ENCODE measurements at places on chromosomes 2 and 18.

GRCh38 chr2:13114391-13114790 lies 397.7 kb downstream of the TRIB2 start:
- DNase-seq = peak; percentile 3

- no peak for DNase-seq
These were observed 19.2 kb downstream of the ATOH8 start for GRCh38 chr2:85772841-85773491.

GRCh38 chr2:216017365-216017764 lies 4.0 kb upstream of the MREG start:
- DNase-seq = no peak

GRCh38 chr18:60082790-60083189 lies 183.0 kb downstream of the PMAIP1 start:
- no peak for DNase-seq

DNA sequence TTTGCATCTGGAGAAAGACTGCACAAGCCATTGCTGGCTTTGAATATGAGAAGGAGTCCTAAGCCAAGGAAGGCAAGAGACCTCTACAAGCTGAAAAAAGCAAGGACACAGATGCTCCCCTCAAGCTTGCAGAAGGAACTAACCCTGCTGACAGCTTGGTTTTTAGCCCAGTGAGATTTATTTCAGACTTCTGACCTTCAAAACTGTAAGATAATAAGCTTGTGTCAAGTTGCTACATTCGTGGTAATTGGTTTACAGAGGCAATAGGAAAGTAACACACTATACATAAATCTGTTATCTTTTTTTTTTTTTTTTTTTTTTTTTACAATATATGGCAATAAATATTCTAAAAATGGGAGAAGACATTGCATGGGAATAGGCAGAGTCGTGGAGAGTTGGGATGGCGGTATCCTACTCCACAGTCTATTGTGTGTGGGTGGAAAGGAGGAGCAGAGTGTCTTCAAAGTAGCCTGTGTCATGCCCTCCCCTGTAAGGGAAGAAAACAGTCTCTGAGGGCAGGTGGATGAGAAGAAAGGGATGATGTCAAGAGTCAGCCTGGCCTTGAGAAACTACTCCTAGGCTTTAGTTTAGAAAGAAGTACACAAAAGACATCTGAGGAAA lies 196.9 kb downstream of the THSD7B start:
- no peak for DNase-seq

GRCh38 chr2:176514805-176515500 lies 245.7 kb downstream of the MTX2 start:
- no peak for DNase-seq

DNA sequence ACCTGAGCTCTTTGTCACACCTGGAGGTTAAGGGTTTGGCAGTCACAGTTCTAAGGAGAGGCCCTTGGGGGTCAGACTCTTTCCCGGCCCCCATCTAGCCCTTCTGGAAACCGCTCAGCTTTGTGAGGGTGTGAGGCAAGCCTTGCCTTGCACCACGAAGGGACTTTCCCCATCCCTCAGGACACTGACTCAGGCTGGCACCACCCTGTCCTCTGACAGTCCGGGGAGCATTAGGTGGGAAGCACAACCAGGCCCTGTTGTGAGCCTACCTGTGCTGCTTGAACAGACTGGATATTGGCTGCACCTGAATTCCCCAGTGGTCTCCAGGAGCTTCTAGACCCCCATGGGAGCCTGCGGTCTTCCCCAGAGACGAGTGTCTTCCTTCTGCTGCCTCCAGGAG lies 47.0 kb upstream of the GBX2 start:
- no peak for DNase-seq

GRCh38 chr2:8414946-8415879 lies 266.6 kb upstream of the ID2 start:
- DNase-seq = no peak

DNA sequence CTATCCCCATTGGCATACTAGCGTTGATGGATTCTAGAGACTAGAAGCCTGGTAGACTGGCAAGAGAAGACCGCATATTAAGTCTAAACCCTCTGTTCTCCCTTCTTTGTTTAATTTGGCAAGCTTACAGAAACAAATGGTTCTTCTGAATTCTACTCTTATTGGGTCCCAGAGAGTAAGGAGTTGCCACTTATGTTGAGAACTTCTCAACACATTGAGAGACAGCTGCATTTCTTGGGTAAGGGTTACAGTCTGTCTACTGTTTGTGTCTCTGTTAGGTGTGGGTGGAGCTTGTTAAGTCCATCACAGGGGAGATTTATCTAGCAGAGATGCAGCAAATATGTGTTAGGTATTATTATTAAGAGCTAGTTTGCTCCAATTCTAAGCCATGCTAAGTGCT lies 435.8 kb upstream of the MEIS1 start:
- no peak for DNase-seq

- no peak for DNase-seq
These were observed 2.0 kb downstream of the VAMP8 start for GRCh38 chr2:85579266-85579935.

DNA sequence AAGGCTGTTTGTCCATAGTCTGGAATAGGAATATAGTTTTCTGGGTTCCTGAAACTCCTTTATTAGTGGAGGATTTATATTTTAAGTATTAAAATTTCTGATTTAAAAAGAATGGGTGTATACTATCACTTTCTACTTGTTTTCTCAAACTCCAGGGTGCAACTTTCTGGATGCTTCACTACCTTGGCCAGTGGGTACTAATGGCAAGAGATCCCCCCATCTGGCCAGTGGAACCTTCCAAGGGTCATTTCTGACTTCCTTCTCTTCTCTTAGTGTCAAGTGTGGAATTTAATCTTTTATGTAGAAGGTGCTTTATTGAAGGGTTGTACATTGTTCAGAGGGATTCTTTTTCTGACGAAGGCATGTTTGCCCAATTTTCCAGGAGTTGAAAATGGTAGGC lies 86.4 kb upstream of the LPIN2 start:
- DNase-seq = no peak

DNA sequence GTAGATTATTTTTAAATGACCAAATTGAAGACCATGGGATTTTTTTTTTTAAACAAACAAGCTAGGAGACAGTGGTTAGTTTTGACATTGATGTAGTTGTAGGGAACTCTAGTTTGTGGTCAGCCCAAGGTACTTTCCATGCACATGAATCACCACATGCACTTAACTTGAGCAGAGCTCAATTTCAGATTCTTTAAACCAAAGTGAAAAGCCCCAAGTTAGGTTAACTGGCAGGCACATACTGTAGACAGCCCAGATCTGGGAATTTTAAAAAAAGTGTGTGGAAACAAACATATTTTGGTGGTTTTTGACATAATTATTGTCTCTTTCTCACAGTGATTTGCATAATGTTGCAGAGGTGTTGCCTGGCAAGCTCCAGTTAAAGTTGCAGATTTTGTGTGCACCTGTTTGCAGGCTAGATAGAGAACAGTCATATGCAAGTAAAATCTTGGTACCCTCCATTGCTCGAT lies 88.4 kb downstream of the BCL2L11 start:
- peak; percentile 44 for DNase-seq

- DNase-seq = no peak
These were observed 142.5 kb downstream of the FAM210A start for GRCh38 chr18:13583576-13584550.

DNA sequence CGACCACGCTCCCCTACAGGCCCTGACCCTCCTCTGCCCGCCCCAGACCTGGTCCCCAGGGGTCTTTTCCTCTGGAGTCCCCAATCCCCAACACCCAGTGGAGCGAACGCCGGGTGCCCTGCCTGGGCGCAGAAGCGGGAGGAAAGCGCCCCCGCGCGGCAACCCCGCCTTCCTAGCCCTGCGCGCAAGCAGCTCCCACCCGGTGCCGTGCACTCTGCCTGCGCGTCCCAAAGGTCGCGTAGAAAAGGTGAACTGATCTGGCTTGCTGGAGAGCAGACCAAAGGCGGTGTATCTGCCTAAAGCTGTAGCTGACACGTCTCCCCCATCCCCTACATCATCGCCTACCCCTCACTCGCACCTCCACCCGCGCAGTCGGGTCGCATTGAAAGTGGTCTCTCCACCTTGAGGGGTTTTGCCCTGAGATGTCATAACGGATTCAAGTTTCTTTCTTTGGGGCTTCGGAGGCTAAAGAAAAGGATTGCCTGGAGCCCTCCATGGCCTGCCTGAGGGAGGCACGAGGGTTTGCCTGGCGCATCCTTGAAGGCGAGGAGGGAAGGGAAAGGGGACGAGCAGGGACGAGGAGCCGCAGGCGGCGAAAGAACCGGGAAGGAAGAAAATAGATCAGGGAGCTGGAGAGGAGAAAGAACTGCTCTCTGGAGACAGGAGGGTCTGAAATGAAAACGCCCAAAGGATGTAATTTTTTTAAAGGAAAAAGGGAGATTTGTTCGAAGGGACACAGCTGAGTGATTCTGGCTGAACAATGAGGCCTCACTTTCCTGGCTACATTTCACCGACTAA lies 5.8 kb downstream of the GAD1 start:
- no peak for DNase-seq

GRCh38 chr2:140916410-140916809 lies 1214.4 kb downstream of the LRP1B start:
- no peak for DNase-seq

DNA sequence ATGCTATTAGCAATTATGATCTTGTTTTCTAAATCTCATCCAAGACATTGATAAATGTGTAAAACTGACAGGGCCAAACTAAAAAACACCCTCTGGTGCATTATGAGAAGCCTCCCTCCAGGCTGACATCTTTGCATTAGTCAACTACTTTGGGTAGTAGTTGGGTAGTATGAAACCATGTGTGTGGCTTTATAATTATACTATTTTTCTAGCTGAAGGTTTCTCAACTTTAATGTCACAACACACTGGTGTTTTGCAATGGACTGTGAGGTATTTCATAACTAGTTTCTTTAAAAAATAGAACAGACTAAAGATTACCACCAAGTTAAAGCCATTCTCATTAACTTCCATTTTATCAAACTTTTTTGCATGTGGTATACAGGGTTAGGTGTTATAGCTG lies 73.1 kb upstream of the RBMS1 start:
- peak; percentile 62 for DNase-seq

- no peak for DNase-seq
These were observed 445.7 kb upstream of the TRIB2 start for GRCh38 chr2:12270876-12271588.

GRCh38 chr2:56515399-56515798 lies 331.6 kb downstream of the CCDC85A start:
- DNase-seq = no peak

DNA sequence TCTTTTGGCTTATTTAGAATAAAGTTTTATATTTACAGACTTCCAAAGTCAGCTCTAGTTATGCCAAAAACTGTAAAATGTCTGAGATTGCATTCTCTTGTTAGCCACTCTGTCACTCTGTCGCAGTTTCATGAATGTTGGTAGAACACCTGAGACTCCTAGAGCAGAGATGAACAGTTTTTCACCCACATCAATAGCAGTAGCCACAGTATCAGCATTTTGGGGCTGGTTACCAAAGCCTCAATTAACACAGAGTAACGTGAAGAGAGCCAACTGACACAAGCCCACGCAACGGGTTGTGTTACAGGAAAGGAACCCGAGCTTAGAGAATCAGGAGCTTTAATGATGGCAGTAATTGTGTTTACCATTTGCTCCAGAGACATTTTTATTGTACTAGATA lies 443.0 kb upstream of the SLC39A10 start:
- DNase-seq = no peak

GRCh38 chr2:173307293-173307692 lies 47.4 kb upstream of the CDCA7 start:
- no peak for DNase-seq

DNA sequence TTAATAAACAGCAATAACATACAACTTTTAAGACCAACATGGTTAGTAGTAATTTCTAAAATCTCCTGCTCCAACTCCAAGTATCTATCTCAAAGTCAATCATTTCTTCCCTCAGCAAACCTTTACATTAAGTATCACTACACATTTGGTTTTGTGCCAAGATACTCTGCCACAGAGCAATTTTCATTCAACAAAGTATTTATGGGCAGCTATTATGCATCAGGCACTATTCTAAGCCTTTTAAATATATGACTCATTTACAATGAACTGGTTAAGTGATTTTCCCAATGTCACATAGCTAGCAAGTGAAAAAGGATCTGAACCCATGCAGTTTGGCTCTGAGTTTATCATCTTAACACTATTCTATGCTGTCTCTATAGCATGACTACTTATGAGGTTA lies 264.3 kb downstream of the NOL4 start:
- DNase-seq = no peak

- no peak for DNase-seq
These were observed 187.8 kb upstream of the HDAC4 start for GRCh38 chr2:239588451-239589269.

- DNase-seq = no peak
These were observed 20.4 kb downstream of the RPIA start for GRCh38 chr2:88711897-88712296.

DNA sequence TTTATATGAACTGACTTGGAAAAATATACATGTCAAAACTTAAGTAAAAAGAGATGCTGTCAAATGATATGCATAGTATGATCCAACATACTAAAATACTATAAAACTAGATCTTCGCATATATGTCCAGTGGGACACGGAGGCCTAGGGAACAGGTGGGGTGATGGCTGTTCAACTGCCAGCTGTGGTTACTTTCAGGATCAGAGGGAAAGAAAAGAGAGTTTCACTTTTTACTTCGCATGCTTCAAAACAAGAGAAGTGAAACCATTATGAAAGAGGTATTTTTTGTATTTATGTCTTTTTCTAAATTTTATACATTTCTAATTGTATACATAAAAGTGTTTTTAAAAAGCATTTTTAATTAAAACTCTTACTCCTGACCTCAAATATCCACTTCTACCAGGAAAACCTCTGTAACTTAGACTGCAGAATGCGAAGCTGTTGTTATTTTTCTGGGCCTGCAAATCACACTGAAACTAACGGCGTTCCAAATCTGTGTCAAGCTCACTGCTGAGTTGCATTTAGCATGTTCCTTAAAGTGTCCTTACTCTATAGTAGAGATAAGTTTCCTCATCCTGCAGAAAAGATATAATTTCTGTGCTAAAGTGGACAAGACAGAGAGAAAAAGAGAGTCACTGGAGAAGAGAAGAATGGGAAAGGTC lies 97.8 kb upstream of the SLC35G4 start:
- no peak for DNase-seq

- DNase-seq = no peak
These were observed 219.2 kb downstream of the MTX2 start for GRCh38 chr2:176488431-176488830.

GRCh38 chr18:76619261-76619620 lies 124.2 kb upstream of the ZNF516 start:
- DNase-seq = no peak

GRCh38 chr2:67879586-67880290 lies 183.1 kb downstream of the C1D start:
- no peak for DNase-seq

Data from stromal cell of bone marrow (primary cell).